ENCODE measurements at places on chromosomes 3 and 15.

DNA sequence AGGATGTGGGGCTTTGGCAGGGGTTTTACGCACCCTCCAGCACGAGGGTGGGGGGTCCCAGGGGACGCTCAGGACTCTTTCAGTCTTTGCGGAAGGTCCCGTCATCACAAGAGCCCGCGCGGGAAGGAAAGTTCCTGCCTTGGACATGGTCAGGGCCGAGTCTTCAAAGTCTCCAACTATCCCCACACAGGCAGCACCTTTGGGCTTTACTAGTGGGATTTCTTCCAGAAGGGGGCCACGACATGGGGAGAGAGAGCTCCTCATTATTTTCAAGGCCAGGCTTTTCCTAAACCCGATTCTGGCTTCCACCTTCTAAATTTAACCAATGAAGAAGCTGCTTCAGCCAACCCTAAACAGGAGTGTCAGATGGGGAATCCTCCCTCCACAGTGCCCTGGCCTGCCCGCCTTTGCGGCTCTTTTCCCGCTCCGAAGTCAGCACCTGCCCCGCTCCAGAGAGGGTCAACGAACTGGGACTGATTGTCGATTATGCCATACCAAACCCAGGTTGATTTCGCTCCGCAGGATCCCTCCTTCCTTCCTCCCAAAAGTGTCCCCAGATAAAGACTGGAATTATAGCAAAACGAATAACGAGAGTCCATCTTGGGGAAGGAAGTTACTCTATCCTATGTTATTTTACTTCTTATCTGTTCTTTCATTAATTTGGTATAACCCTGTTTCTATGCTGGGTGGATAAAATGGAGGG lies 11.0 kb downstream of the SHOX2 start:
- no peak for DNase-seq

- no peak for DNase-seq
Measured at GRCh38 chr3:42001777-42002176, 39.9 kb upstream of the ULK4 start.

- no peak for DNase-seq
Measured at GRCh38 chr15:25250011-25250596, 188.7 kb downstream of the UBE3A start.

GRCh38 chr3:149292666-149293065 lies 40.8 kb downstream of the TM4SF18 start:
- DNase-seq = no peak

DNA sequence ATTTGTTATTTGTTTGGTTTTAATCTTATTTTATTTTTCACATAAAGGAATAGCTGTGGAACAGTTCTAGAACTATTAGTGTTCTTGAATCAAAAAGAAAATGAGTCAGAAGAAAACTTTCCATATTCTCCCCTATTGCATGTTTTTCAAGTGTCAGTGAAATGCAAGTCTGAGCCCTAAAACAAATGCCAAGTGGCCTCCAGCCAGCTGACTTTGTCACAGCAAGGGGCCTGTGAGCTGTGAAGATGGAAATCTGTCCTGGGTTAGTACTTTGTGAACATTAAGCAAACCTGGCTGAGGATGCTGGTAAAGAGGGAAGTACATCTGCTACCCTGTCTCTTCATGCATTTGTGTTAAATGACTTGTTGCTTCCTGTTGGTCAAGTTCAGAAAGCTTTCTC lies 14.2 kb downstream of the LRRC49 start:
- no peak for DNase-seq

GRCh38 chr3:5116538-5116937 lies 5.6 kb upstream of the ARL8B start:
- DNase-seq = no peak

DNA sequence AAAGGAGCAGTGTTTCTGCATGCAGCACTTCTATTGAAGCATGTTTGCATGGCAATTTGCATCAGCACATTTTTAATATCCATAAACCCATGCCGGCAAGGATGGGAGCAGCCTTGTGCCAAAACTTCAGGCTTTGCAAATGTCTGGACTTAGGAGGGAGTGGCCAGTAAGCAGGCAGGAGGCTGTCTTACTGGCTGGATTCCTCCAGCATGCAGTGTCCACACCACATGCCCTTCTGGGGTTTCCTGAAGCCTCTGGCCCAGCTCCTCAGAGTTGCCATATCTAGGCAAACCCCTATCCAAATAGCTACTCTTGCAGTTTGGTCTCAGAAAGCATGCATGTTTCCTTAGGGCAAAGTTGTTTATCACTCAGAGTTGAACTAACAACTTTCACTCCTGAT lies 139.1 kb upstream of the MRPS22 start:
- DNase-seq = no peak

GRCh38 chr3:61807865-61808276 lies 246.5 kb downstream of the PTPRG start:
- DNase-seq = no peak

DNA sequence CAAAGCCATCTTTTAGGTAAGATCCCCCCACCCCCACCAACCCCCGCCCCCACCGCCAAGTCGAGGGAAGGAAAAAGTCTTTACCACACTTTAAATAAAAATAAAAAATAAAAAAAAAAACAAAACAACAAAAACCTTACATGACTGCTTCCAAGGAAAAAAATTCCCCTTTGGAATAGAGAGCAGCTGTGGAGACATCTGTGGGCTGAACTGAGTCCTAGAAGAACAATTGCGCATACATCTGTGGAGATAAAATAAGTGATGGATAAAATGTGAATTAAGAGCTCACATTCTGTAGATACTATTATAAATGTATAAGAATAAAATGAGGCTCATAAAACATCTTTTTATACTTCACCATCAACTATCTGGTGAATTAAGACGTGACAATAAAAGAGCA lies 601.7 kb upstream of the AGTR1 start:
- no peak for DNase-seq

DNA sequence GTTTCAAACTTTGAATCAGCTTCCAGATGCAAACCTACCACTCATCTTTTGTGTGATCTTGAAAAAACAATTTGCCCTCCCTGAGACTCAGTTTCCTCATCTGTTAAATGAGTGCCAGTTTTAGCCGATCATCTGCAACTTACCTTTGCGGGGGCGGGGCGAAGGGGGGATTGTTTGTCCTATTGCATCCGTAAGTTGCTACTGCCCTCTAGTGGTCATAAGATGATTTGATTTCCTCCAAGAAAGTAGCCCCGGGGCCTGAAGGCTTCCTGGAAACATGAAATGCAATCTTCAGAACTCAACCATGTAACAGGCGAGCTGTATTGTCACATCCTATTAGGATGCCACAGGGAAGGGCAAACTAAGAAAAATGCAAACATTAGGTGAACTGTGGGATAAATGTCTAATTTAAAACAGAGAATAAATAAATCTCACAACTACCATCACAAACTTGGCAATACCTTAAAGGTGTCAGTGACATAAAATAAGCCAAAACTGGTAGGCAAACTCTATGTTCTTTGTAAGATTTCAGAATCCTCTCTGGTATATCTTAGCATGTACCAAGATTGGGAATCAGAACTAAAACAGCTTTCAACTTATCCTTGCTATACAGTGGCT lies 63.5 kb upstream of the CLDN18 start:
- peak; percentile 9 for DNase-seq

GRCh38 chr15:89982315-89983055 lies 18.6 kb upstream of the ZNF710 start:
- DNase-seq = no peak

DNA sequence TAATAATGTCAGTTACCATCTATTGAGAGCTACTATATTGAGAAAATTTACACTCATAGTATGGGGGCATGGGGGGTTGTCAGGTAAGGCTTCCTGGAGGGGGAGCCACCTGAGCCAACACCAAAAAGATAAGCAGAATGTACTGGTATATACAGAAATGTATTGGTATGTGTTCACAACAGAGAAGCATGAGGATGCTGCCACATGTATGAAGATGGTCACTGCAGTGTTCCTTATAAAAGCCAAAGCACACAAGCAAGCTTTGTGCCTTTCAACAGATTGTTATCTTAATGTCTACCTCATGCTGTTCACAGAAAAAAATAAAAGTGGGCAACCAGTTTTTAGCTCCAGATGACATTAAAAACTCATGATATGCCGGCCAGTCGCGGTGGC lies 149.0 kb downstream of the MAGI1 start:
- no peak for DNase-seq

DNA sequence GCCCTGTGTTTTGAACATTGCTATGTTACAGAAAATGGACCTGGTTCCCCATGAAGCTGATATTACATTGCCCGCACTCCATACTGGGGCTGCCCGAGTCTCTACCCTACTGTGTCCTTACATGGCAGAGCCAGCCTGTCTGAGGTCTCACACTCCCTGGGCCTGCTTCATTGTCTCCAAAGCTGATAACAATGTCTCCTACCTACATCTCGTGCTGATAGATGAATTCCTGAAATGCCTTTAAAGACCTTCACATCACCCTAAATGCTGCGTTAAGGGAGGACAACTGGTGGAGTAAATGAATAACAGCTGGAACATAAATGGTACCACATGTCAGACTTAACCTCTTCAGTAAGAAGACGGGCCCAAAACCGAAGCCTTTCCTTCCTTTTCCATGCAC lies 62.9 kb upstream of the PTX3 start:
- DNase-seq = no peak

DNA sequence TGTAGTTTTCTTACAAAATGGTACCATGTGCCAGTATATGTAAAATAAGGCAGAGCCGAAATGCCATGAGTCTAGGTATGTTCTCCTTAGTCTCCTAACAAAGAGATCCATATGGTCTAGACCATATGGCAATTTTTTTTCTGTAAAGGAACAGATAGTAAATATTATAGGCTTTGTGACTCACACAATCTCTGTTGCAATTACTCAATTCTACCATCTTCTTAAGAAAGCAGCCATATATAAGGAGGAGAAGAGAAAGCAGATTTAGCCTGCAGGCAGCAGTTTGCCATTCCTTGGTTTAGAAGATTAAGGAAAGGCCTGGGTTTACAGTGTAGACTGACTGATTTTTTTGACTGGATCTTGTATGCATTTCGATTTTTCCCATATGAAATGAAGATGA lies 16.3 kb upstream of the BBX start:
- DNase-seq = no peak

GRCh38 chr15:22916606-22917350 lies 63.4 kb downstream of the CYFIP1 start:
- DNase-seq = no peak

- DNase-seq = no peak
Measured at GRCh38 chr15:57281321-57281720, 95.0 kb upstream of the CGNL1 start.

- no peak for DNase-seq
Measured at GRCh38 chr3:30273304-30274072, 332.9 kb upstream of the TGFBR2 start.

- no peak for DNase-seq
Measured at GRCh38 chr3:54599716-54600115, 328.1 kb downstream of the LRTM1 start.

DNA sequence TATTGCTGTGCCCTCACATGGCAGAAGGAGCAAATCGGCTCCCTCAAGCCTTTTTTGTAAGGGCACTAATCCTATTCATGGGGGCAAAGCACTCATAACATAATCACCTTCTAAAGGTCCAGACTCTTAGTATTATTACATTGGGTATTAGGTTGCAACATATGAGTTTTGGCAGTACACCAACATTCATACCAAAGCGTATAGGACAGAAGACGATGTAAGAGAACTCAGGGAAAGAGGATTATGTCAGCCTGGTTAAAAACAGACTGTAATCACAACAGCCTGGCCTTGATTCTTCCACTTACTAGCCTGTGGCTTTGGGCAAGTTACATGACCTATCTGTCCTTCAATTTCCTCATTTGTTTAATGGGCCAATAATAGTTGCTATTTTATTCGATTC lies 828.5 kb upstream of the NECTIN3 start:
- no peak for DNase-seq

DNA sequence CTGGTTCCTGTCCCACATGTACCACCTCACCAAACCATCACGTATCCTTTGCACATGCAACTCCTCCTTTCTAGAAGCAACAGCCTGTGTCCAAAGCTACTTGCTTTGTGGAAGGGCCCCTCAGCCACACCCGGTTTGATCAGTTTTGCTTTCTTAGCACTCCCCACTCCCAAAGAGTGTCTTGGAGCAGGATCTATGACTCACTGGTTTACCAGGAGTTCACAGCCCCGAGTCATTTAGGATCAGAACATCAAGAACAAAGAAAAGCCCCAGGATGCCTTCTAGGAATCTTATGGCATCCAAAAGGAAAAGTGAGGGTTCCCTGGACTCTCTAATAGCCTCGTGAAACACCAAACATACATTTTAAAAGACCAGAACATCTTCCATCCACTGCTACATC lies 50.7 kb upstream of the IGF1R start:
- DNase-seq = no peak

- DNase-seq = no peak
Measured at GRCh38 chr3:69328103-69328962, 57.6 kb downstream of the FRMD4B start.

- DNase-seq = no peak
Measured at GRCh38 chr15:34031987-34032760, 6.8 kb downstream of the AVEN start.
